ENCODE measurements at places on chromosomes 3 and 15. TPM values are rescaled to one million over a fixed set of nuclear protein-coding genes. Genes with fewer than 3 reads are reported as not detected.

The IL17RD gene
- total RNA-seq, result 3.5 TPM

The GOLGA8M gene
- total RNA-seq, result 0.87 TPM

The PLOD2 gene
- total RNA-seq, result 158 TPM

The FOXB1 gene
- total RNA-seq, result 0.64 TPM

The PAK2 gene
- total RNA-seq, result 185 TPM

The APOD gene
- not detected for total RNA-seq

The SAMMSON gene
- not detected for total RNA-seq

The SCN5A gene
- total RNA-seq, result 0.69 TPM

The SOX14 gene
- not detected for total RNA-seq

The RGMA gene
- 0.62 TPM for total RNA-seq

The RAF1 gene
- total RNA-seq, result 68.8 TPM

The PLSCR2 gene
- total RNA-seq, result 0.54 TPM

The NAA80 gene
- total RNA-seq, result 7.2 TPM

The P2RY12 gene
- not detected for total RNA-seq

The PGBD4 gene
- total RNA-seq, result 2.3 TPM

The NMNAT3 gene
- 1.9 TPM for total RNA-seq

The ZBTB47 gene
- total RNA-seq, result 3.6 TPM

The FYTTD1 gene
- total RNA-seq, result 77.8 TPM

The BBX gene
- total RNA-seq, result 28.5 TPM

The MINAR1 gene
- 0.62 TPM for total RNA-seq

The ZNF445 gene
- 11.9 TPM for total RNA-seq

The ZNF662 gene
- total RNA-seq, result not detected

Data from Panc1 (cell line).